ENCODE measurements at places on chromosomes 6 and 20. TPM values are rescaled to one million over a fixed set of nuclear protein-coding genes. Genes with fewer than 3 reads are reported as not detected.

The BTNL2 gene
- not detected for total RNA-seq

The STX11 gene
- total RNA-seq = 15.5 TPM

DNA sequence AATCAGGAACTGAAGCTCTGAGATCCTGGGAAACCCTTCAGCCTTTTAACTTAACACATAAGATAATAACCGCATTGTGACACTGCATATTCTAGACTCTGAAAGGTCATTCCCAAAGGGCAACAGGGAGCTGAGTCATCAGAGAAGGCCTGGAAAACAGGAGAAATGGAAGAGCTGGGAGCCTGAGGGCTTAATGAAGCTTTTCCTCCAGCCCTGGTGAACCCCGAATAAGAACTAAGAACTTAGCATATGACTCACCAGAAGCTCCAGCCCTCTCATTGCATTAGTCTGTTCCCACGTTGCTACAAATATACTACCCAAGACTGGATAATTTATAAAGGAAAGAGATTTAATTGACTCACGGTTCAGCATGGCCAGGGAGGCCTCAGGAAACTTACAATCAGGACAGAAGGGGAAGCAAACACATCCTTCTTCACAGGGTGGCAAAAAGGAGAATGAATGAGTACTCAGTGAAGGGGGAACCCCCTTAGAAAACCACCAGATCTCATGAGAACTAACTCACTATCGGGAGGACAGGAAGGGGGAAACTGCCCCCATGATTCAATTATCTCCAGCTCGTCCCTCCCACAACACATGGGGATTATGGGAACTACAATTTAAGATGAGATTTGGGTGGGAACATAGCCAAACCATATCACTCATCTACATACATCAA is 648.5 kb downstream of the TFAP2A start:
- H3K4me1 ChIP-seq = no peaks in the 10 kb centered on the region
- no peak overlapping the region for H3K27ac ChIP-seq
- H3K27me3 ChIP-seq = no peaks in the 10 kb centered on the region
- DNase-seq = no peak

DNA sequence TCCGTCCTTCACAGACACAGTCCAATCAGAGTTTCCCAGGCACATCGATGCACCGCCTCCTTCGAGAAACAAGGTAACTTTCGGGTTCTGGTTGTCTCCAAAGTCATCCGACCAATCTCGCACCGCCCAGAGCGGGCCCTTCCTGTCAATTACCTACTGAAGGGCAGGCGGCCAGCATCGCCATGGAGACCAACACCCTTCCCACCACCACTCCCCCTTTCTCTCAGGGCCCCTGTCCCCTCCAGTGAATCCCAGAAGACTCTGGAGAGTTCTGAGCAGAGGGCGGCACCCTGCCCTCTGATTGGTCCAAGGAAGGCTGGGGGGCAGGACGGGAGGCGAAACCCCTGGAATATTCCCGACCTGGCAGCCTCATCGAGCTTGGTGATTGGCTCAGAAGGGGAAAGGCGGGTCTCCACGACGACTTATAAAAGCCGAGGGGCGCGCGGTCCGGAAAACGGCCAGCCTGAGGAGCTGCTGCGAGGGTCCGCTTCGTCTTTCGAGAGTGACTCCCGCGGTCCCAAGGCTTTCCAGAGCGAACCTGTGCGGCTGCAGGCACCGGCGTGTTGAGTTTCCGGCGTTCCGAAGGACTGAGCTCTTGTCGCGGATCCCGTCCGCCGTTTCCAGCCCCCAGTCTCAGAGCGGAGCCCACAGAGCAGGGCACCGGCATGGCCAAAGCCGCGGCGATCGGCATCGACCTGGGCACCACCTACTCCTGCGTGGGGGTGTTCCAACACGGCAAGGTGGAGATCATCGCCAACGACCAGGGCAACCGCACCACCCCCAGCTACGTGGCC is at the start of gene HSPA1B:
TSS of gene HSPA1B (plus strand) at position 453 of the 794 bp plus-strand sequence. CDS start at position 666, 213 bp downstream.
- peak within 1 kb of the TSS; percentile 87 for H3K4me3 ChIP-seq
- H3K36me3 ChIP-seq = peaks cover 15% of the 10 kb centered on the region
- peak; percentile 98 for DNase-seq
- H3K27me3 ChIP-seq = no peaks in the 10 kb centered on the region
- H3K27ac ChIP-seq = peak within 1 kb of the TSS; percentile 93
